LHCN-M2 (cell line): ENCODE measurements at places on chromosomes 7 and 10. TPM values are rescaled to one million over a fixed set of nuclear protein-coding genes. Genes with fewer than 3 reads are reported as not detected.
A peak's percentile ranks its signal among the peaks of the same experiment; 100 is the strongest.

DNA sequence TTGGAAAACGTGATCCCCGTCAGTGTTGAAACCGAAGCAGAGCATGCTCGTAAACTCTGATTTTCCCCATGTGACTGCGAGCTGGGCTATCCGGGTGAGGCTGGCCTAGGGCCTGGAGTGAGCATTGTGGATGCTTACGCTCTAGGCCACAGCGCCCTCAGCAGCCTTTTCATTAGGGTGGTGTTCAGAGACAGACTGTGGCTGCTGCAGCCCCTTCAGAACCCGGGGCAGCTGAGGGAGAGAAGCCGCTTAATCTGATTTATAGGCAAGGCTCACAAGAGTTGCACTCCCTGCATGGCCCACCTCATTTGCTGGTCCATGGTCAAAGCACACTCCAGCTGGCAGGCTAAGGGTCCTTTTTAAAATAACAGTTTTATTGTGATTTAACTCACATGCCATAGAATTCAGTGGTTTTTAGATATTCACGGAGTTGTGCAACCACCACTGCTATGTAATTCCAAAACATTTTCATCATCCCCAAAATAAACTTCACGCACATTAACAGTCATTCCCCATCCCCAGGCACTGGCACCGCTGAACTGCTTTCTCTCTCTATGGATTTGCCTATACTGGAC, 72.5 kb downstream of the SYPL1 start:
- DNase-seq = no peak

DNA sequence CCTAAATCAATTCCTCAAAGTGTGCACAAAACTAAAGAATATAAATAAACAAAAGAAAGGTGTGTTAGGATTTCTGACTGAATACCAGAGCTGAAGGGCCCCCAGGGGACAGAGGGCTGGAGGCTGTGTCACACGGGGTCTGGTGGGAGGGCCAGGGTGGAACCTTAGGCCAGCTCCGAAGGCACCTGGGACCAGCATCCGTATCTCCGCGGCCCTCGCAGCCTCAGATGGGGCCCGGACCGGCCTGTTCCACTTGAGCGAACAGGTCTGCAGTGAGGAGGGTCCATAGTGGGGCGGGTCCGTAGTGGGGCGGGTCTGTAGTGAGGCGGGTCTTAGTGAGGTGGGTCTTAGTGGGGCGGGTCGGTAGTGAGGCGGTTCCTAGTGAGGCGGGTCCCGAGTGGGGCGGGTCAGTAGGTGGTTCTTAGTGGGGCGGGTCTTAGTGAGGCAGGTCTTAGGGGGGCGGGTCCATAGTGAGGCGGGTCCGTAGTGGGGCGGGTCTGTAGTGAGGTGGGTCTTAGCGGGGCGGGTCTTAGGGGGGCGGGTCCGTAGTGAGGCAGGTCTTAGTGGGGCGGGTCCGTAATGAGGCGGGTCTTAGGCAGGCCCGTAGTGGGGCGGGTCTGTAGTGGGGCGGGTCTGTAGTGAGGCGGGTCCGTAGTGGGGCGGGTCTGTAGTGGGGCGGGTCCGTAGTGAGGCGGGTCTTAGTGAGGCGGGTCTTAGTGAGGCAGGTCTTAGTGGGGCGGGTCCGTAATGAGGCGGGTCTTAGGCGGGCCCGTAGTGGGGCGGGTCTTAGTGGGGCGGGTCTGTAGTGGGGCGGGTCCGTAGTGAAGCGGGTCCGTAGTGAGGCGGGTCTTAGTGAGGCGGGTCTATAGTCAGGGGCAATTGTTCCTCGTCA, 15.1 kb downstream of the GPR146 start:
- no peak for DNase-seq

- no peak for DNase-seq
These were observed 101.6 kb downstream of the DLG5 start for GRCh38 chr10:77824908-77825307.

DNA sequence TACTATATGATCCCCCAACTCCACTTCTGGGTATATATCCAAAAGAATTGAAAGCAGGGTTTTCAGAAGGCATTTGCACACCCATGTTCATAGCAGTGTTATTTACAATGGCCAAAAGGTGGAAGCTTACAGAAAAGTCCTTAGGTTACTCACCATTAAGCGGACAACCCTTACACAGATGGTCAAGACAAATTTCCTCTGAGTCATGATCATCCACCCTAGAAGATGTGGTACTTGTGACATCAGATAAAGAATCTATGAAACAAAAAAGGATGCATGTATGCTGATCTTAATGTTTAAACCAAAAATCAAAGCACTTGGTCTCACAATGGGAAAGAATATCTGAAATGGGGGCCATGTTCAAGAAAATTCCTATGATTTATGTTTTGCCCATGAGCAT, 31.1 kb downstream of the ZC3HAV1 start:
- DNase-seq = peak; percentile 26

LIPN gene
- total RNA-seq = not detected in 2 replicates

GRCh38 chr7:107838816-107839565, 36.0 kb upstream of the SLC26A3 start:
- DNase-seq = no peak

DNA sequence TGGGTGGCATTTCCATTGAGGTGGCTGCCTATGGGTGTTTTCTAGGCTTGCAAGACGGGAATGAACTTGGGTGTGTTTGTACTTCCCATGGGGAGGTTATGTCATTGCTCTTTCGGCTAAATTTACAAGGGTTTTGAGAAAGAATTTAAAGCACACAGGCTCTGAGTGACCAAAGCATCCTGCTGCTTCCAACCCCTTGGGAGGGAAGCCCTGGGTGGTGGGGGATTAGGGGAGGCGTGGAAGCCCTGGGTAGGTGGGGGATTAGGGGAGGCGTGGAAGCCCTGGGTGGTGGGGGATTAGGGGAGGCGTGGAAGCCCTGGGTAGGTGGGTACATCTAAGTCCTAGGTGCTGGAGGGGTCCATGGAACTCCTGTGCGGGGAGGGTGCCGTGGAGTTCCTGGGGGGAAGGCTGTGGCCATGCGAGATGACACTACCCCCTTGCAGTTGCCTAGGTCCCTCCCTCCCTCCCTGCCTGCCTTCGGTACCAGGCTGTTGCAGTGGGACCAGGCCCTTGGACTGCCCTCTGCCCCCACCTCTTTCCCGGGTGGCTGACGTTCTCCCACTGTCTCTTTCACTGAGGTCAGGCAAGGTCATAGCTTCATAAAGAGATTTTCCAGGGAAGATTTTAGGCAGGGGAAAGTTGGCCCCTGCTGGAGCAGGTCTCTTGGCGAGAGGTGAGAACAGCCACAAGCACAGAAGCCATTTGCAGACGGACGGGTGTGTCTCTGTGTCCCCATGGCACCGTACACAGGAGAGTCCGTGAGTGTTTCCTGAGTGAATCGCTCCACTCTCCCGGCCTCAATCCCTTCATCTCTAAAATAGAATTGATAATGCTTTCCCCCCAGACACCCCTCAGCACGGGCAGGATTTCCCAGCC, 19.5 kb downstream of the PRF1 start:
- no peak for DNase-seq

- no peak for DNase-seq
These were observed 258.7 kb downstream of the SORCS3 start for GRCh38 chr10:104899779-104900178.

GRCh38 chr7:32870298-32870697, 21.3 kb downstream of the KBTBD2 start:
- DNase-seq = no peak

PALD1 gene
- total RNA-seq = 0.38 and 0.40 TPM in 2 replicates

GRCh38 chr10:93554760-93555432, 11.6 kb upstream of the FFAR4 start:
- DNase-seq = peak; percentile 66

DNA sequence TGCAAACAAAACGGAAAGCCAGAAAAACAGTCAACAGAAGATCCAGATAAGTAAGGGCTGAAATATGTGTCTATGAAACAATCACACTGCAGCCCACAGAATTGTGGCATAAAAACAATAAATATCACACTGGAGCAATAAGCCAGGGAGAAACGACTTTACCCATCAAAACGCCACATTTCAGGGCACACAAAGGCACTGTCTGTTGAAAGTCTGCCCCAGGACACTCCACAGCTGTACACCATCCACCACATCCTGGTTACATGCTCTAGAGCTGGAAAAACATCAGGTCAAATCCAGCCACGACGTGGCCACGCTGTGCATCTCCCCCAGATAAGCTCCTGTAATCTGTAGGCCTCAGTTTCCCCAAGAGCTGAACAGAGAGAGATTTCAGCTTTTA, 88.7 kb downstream of the COBL start:
- DNase-seq = no peak

DNA sequence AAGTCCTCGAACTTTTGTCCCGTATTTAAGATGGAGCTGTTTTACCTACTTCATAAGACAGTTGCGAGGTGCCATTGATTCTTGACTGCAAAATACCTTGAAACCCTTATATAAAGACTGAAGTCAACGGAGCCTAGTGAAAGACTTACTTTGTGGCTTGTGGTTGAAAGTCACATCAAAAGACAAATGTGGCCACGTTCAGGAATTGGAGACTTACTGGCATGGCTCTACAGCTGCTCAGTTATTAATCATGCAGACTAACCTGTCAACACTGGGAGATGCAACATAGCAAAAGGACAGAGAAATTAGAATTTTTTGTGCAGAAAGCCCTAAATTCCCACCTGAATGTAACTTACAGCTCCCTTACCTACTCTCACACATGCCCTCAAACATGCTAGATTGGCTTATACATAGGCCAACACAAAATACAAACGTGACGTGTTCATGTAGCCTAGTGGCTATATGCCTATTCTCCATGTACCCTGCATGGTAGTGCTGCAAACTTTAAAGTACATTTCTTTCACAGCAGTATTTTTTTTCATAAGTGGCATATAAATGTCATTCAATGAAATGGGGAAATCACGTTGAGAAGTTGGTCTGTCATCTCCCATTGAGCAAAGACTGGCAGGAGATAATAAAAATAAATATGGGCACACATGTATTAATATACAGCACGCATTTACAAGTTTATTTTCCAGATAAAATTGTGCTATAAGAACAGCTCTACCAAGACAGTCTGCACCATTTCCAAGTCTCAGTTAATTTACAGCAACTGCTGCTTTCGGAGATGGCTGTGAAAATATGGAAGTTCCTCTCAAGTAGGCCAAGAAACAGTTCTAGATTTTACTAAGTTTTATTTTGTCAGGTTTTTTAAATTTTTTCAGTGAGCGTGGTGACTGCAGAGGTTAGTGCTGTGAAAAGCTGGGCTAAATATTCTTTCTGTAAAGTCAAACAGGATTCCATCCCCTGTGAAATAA, 170.4 kb upstream of the C7orf33 start:
- peak; percentile 6 for DNase-seq

- no peak for DNase-seq
These were observed 208.1 kb upstream of the HDAC9 start for GRCh38 chr7:18287482-18287881.

DNA sequence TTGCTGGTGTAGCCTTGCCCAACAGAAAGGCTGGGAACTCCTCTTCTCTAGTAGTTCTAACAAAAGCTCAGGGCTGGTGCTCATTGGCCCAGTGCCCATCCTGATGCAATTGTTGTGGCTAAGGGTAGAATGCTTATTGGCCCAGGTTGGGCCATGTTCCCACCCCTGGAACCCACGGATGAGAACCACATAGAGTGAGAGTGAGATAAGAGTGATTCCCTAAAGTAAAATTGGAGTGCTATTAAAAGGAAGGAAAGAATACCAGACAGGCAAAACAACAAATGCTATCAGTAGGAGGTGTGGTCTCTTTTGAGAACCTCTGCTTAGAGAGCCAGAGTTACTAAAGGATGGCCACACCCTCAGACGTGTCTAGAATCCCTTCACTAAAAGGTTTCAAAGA, 49.2 kb downstream of the LGI1 start:
- no peak for DNase-seq

ATOH7 gene
- total RNA-seq = 0.11 TPM in 1 of 2 replicates, not detected in the other

IFIT2 gene
- 3.9 and 9.0 TPM in 2 replicates for total RNA-seq

DNA sequence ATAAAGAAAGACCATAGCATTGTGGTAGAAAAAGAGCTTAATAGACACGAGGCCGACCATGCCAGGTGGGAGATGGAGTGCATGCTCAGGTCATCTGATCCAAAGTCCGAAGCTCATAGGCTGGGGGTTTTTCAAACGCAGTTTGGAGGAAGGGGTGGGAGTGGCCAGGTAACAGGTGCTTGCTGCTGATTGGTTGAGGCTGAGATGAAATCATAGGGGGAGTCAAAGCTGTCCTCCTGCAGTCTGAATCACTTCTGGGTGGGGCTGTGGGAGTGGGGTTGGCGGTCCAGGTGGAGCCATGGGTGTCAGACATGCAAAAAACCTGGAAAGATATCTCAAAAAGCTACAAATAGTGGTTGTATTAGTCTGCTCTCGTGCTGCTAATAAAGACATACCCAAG, 2.8 kb upstream of the ERCC6 start:
- no peak for DNase-seq

- no peak for DNase-seq
These were observed 94.6 kb downstream of the ZNF22 start for GRCh38 chr10:45095286-45095685.
